Stimulated activated naive B cell treated with anti-CD40 and anti-IgM and Interleukin-4, amounts not matched to agents 10 μg/mL and 1 μg/mL and 100 μg/mL, for 72 hours (primary cell): ENCODE measurements at places on chromosomes 4 and X.
A peak's percentile ranks its signal among the peaks of the same experiment; 100 is the strongest.

GRCh38 chr4:156971676-156972378 is at the start of gene PDGFC:
PDGFC (minus strand) TSS chr4:156971799; CDS start chr4:156970903, 896 bp downstream.
- DNase-seq: peak; percentile 4

GRCh38 chr4:5708449-5709206 is at the start of gene EVC2:
EVC2 (minus strand) TSS chr4:5708559; CDS start chr4:5708513, 46 bp downstream.
- no peak for DNase-seq

GRCh38 chr4:52099860-52100461 is 48.9 kb downstream of the SPATA18 start:
- DNase-seq: no peak

DNA sequence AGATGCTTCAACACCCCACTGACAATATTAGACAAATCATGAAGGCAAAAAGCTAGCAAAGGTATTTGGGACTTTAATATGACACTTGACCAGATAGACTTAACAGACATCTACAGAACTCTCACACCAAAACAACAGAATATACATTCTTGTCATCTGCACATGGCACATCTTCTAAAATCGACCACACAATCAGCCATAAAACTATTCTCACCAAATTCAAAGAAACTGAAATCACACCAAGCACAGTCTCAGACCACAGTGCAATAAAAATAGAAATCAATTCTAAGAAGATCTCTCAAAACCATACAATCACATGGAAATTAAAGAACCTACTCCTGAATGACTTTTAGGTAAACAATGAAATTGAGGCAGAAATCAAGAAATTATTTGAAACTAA is 340.8 kb downstream of the PPP1R2C start:
- DNase-seq: no peak

DNA sequence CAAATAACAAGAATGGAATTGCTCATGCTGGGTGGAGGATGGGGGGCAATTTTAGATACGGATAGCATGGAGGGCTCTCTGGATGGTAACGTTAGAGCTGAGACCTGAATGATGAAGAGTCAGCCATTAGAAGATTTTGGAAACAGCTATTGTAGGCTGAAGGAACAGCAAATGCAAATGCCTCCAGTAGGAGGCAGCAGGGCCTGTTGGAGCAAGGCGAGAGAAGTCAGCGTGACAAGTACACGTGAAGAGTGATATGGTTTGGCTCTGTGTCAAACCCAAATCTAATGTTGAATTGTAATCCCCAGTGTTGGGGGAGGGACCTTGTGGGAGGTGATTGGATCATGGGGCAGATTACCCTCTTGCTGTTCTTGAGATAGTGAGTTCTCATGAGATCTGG is 59.3 kb upstream of the SOD3 start:
- no peak for DNase-seq

DNA sequence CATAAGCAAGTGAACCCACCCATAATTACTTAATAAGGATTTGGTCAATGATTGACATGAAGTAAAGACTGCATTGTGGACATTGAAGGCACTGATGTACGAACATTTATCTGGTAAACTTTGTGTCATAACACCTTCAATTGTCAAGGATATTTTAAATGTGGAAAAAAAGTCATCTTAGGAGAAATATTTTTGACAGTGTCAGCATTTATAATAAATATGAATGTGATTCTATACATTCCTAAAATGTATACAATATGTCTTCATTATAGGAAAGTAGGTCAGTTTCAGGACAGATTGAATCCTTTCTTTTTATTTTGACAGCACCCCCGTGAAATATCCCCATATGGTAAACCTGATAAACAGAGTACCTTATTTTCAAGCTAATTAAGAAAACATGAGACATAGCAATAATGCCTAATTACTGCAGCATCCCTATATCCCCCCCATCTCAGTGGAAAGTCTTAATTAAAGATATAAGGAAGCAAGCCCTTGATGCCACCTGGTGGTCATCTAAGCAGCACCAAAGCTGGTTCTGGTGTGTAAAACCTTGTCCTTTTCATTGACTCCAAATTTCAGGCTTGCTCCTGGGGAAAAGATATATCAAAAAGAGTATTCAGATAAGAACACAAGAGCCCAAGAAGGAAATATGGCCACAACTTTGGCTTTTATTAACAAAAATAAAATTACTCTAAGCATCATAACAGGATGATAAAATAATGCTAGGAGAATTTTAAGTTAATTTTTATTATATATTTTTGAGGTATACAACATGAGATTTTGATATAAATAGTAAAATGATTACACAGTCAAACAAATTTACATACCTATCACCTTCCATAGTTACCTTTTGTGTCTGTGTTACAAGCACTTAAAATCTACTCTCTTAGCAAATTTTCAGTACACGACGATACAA is 379.7 kb downstream of the TLL1 start:
- no peak for DNase-seq

DNA sequence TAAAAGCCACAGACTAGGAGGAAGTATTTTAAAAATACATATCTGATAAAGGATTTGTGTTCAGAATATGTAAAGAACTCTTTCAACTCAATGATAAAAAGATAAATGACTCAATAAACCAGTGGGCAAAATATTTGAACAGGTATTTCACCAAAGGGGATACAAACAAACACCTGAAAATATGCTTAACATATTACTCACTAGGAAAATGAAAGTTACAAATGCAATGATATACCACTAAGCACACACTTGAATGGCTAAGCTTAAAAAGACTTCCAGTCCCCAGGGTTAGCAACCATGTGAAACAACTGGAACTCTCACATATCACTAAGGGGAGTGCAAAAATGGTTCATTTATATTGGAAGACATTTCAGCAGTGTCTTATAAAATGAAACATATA is 131.6 kb downstream of the SLIT2 start:
- DNase-seq: no peak

DNA sequence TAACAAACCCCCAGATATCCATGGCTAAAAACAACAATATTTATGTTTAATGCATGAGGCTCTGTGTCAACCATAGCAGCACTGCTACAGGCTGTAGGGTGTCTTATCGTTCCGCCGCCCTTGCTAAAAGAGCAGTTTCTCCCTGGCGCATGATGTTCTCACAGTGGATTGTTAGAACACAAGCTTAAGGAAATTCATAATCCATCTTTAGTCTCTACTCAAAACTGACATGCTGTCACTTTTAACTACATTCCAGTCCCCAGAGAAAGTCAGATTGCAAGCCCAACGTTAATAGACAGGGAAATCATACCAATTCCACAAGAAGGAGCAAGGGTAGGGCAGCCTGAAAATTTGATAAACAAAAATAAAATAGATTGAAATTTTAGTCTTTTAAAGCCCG is 1960.8 kb downstream of the PCDH7 start:
- no peak for DNase-seq

DNA sequence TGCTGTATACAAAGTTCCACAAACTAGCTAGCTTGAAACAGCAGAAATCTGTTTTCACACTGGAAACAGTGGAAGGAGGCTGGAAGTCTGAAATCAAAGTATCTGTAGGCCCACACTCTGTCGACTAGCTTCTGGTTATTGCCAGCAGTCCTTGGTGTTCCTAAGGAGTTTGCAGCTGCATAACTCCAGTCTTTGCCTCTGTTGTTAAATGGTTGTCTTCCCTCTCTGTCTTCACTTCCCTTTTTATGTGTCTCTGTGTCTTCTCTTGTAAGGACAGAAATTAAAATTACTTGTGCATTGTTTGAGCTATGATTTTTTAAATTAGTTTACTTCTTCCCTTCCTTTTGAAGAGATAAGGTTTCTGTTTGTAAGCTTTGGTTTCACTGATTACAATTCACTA is 8.2 kb downstream of the MTHFD2L start:
- DNase-seq: no peak

DNA sequence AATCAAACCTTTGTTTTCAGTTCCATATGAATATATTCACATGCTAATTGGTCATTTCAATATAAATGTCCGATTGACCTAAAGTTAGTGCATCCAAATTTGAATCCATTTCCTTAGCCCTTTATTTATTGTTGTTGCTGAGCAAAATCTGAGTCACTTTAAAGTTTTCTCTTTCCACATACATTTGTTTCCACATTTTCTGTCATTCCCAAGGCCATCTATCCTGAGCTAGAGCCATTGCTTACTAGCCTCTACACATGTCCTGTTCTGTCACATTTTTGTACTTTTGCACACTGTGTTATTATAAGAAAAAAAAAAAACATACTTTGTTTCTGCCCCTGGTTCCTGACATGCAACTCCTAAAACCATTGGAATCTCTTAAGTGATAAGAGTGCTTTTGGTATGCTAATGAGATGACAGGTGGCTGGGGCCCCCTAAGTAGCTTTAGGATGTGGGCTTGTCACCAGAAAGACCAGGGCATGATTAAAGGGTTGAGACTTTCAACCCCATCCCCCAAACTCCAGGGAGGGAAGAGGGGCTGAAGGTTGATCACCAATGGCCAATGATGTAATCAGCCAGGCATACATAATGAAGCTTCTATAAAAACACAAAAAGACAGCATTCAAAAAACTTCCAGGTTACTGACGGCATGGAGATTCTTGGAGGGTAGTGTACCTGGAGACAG is 353.3 kb upstream of the MAGEB16 start:
- no peak for DNase-seq

- no peak for DNase-seq
Observed at GRCh38 chr4:114694770-114695169, 96.2 kb downstream of the UGT8 start.

GRCh38 chr4:154595807-154596206 is 5.3 kb upstream of the FGA start:
- DNase-seq: no peak

DNA sequence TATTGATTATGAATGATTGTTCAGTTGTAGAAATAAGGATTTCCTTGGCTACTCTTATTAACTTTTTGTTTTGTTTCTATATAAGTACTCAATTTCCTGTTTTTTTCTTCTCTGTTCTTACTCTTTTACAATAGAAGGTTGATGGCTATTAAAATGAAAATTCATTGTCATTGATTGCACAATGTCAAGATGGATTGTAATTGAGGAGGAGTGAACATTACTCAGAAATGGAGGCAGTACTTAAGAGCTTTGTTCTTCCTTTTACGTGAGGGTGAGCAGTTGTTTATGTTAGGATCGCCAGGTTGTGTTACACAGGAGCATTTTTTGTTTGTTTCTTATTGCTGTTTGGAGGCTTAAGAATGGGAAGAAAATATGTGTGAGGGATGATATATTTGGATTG is 2062.4 kb downstream of the ARAP2 start:
- no peak for DNase-seq

- DNase-seq: no peak
Observed at GRCh38 chr4:7736436-7737267, 203.0 kb downstream of the AFAP1 start.

GRCh38 chr4:136935305-136935704 is 597.0 kb downstream of the PCDH18 start:
- DNase-seq: no peak

DNA sequence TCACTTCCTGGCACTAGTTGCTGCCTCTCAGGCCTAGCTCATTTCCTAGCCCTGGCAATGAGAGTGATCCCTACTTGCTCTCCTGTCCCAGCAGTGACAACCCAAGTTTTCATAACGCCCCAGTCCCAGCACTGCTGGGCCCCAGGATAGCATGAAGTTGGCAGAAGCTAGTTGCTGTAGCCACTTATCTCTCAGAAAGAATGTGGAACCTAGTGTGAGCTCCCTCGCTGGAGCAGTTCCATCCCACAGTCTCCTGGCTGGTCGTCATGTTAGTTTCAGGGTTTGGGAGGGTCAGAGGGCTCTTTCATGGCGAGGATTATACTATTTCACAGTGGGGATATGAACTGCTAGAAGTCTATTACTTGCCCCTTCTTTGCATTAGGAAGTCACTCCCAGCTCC is 5.1 kb downstream of the PF4 start:
- DNase-seq: no peak

DNA sequence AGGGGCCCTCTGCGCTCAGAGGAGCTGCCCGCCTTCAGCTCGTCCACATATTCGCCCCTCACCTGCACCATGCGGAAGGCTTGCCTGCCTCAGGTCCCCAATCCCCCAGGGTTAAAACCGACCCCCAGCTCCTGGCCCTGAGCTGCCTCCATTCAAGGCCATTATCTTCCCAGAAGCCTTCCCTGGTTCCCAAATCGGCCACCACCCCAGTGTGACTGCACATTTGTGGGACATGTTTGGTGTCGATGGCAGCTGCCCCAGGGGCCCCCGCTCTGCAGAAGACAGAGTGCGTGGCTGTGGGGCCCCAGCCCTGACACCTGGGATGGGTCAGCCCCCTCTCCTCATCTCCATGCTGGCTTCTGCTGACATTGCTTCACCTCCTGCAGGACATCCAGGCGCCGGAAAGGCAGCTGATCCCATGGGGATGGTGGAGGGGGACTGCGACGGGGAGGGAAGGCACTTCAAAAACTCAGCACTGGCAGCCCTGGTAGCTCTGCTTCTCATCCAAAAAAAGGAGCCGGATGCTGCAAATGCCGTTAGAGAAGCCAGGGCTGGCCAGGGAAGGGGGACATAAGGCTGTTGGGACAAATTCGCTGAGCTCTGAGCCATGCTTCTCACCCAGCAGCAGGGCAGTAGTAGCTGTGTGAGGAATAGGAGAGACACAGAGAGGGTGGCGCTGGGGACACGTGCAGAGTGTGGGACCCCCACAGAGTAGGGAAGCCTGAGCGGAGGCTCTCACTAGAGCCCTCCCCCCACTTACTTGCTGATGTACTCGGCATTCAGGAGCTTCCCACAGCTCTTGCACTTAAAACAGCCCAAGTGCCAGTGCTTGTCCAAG is 78.5 kb downstream of the ABLIM2 start:
- no peak for DNase-seq

- no peak for DNase-seq
Observed at GRCh38 chr4:5892323-5893003, 423 bp downstream of the CRMP1 start.

DNA sequence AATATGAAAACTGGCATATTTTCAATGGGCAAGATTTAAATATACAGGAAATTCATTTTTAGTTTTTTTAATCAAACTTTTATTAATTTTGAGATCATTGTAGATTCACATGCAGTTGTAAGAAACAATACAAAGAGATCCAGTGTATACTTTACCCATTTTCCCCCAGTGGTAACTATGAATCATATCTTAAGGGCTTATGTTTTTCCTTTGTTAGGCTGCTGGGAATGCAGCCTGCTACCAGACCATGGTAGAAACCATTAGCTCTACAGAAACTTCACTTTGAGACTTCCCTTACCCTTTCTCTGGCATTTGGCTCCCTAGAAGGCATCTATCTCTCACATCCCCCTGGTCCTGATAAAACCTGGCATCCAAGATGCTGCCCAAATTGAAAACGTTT is 147.6 kb upstream of the EOLA2 start:
- no peak for DNase-seq

- no peak for DNase-seq
Observed at GRCh38 chr4:5478169-5478568, 230.2 kb downstream of the EVC2 start.

DNA sequence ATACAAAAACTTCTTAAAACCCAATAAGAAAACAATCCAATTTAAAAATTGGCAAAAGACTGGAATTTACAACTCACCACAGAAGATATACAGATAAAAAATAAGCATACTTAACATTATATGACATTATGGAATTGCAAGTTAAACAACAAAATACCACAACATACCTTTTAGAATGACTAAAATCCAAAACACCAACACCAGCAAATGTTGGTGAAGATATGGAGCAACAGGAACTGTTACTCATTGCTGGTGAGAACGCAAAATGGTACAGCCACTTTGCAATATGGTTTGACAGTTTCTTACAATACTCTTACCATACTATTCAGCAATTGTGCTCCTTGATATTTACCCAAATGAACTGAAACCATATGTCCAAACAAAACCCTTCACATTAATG is 112.4 kb downstream of the ADGRL3 start:
- DNase-seq: no peak

GRCh38 chr4:85946821-85947220 is 413.0 kb downstream of the MAPK10 start:
- no peak for DNase-seq
